ENCODE measurements at places on chromosomes 2 and 18.

DNA sequence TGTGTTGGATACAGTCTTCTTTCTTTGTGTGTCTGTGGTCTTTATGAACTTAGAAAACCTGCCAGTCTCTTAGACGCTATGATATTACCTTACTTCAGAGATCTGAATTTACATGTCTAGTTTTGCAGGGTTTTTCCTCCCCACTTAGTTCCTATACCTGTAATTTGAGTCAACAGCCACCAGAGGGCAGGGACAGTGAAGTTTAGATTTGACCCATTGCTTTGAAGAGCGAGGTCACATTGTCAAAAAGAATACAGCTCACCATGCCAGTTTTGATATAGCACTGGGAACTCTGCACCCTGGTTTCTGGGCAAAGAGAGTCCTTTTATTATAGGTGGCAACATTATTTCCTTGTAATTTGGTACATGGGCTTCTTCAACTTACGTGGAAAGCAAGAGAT lies 102.3 kb downstream of the MAPK4 start:
- no peak for DNase-seq
- no peaks in the 10 kb centered on the region for H3K36me3 ChIP-seq
- H3K4me3 ChIP-seq: no peak overlapping the region
- H3K27ac ChIP-seq: no peak overlapping the region
- H3K27me3 ChIP-seq: peaks cover 16% of the 10 kb centered on the region

GRCh38 chr2:217884985-217885384 lies 117.8 kb downstream of the TNS1 start:
- no peak for DNase-seq
- no peak overlapping the region for H3K27ac ChIP-seq
- no peak overlapping the region for H3K4me3 ChIP-seq
- peaks cover 2% of the 10 kb centered on the region for H3K4me1 ChIP-seq
- peaks cover 23% of the 10 kb centered on the region for H3K27me3 ChIP-seq

DNA sequence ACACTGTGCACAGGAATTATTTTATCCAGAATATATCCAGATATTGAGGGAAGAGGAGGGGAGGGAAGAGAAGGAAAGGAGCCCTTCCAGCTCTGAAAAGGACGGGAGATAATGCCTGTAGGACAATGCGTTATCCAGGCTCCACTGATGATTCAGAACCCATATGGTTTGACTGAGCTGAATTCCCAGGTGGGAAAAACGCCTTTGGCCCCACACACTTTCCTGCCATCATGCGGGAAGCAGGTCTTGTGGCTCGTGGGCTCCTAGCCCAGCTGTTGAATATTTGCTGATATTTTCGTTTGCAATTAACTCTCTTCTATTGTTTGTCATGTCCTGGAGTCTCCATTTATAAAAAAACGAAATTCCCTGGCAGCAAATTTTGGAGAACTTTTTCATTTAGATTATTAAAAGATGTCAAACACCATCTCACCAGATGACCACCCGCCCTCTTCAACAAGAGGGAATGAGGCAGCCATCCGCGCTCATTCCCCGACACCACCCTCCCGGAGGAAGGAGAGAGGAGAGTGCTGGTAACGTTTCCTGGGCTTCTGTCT lies 8.9 kb downstream of the COL6A3 start:
- no peak overlapping the region for H3K4me3 ChIP-seq
- peaks cover 29% of the 10 kb centered on the region for H3K27me3 ChIP-seq
- DNase-seq: no peak
- H3K27ac ChIP-seq: no peak overlapping the region
- H3K4me1 ChIP-seq: no peaks in the 10 kb centered on the region

DNA sequence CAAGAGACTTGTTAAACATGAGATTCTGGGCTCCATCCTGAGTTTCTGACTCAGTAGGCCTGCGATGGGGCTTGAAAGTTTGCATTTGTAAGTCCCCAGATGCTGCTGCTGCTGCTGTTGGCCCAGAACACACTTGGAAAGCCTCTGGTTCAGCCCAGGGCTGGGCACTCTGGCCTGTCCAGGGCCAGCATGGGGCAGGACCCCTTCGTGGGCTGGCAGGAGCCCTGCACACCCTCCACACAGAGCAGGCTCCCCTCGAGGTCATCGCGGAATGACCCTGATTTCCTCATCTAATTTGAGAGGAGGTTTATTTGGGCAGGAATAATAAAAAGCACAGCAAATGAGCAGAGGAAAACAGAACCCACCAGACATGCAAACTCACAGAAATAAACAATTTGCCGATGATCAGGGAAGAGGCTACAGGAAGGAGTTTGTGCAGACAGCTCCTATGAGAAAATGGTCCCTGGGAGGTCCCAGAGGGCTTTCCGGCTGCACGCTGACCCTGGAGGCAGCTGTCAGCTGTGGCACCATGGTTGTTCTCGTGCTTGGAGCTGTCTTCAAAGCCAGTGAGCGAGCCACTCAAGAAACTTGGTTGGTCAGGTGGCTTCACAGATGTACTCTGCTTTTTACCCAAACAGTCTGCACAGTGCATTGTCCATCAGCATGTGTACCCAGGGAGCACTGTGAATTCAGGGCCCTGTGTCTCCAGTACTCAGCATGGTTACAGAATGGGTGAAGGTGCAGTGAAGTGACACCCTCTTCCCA lies 119.3 kb downstream of the GLI2 start:
- no peaks in the 10 kb centered on the region for H3K4me1 ChIP-seq
- no peaks in the 10 kb centered on the region for H3K27me3 ChIP-seq
- H3K36me3 ChIP-seq: no peaks in the 10 kb centered on the region
- H3K27ac ChIP-seq: no peak overlapping the region
- no peak overlapping the region for H3K4me3 ChIP-seq

- peaks cover 10% of the 10 kb centered on the region for H3K4me1 ChIP-seq
- no peaks in the 10 kb centered on the region for H3K27me3 ChIP-seq
- H3K4me3 ChIP-seq: no peak overlapping the region
Observed at GRCh38 chr2:239201531-239201876, 199.3 kb downstream of the HDAC4 start.

- peaks cover 4% of the 10 kb centered on the region for H3K4me1 ChIP-seq
- H3K36me3 ChIP-seq: no peaks in the 10 kb centered on the region
- H3K4me3 ChIP-seq: peak within 1 kb of the TSS; percentile 58
- DNase-seq: no peak
- peaks cover 73% of the 10 kb centered on the region for H3K27me3 ChIP-seq
Observed at GRCh38 chr18:78979730-78980278, at the start of gene SALL3. Gene SALL3, plus strand, starts transcription at chr18:78979818. Its CDS starts 457 bp downstream, at chr18:78980275.

DNA sequence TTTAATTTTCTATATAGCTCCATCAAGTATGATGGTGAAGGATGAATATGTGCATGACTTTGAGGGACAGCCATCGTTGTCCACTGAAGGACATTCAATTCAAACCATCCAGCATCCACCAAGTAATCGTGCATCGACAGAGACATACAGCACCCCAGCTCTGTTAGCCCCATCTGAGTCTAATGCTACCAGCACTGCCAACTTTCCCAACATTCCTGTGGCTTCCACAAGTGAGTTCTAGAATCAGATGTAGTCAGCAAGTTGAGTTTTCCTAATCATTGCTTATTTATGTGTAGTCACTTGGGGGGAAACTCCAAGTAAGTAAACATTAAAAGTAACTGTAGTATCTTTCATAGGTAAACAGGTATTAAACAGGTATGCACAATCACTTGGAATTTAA lies 24.8 kb downstream of the SMAD4 start:
- H3K4me1 ChIP-seq: peaks cover 20% of the 10 kb centered on the region
- H3K27ac ChIP-seq: no peak overlapping the region
- H3K4me3 ChIP-seq: no peak overlapping the region
- H3K27me3 ChIP-seq: no peaks in the 10 kb centered on the region

- no peaks in the 10 kb centered on the region for H3K4me1 ChIP-seq
- DNase-seq: no peak
- no peaks in the 10 kb centered on the region for H3K27me3 ChIP-seq
- H3K36me3 ChIP-seq: no peaks in the 10 kb centered on the region
Observed at GRCh38 chr2:157053876-157054275, 203.6 kb upstream of the GALNT5 start.

GRCh38 chr2:8139668-8140200 lies 542.1 kb upstream of the ID2 start:
- peaks cover 19% of the 10 kb centered on the region for H3K36me3 ChIP-seq
- no peak for DNase-seq
- no peaks in the 10 kb centered on the region for H3K27me3 ChIP-seq
- H3K4me1 ChIP-seq: peaks cover 21% of the 10 kb centered on the region
- no peak overlapping the region for H3K4me3 ChIP-seq

DNA sequence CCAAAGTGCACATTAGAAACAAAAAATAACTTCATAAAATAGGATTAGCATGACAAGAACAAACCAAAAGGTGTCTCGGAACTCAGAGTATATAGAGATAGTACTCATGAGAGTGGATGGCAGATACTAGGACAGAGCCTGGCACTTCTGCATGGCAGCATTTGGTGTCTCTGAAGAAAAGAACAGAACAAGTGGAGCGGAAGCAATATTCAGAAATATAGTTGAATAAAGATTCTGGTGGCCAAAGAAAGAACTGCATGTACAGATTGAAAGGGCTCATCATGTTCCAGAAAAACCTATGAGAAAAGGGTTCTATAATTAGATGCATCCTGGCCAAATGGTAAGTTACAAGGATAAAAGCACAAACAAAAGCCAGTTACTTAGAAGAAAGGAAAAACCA lies 90.9 kb downstream of the CCDC138 start:
- H3K4me3 ChIP-seq: no peak overlapping the region
- H3K36me3 ChIP-seq: no peaks in the 10 kb centered on the region
- H3K4me1 ChIP-seq: no peaks in the 10 kb centered on the region
- H3K27me3 ChIP-seq: no peaks in the 10 kb centered on the region

DNA sequence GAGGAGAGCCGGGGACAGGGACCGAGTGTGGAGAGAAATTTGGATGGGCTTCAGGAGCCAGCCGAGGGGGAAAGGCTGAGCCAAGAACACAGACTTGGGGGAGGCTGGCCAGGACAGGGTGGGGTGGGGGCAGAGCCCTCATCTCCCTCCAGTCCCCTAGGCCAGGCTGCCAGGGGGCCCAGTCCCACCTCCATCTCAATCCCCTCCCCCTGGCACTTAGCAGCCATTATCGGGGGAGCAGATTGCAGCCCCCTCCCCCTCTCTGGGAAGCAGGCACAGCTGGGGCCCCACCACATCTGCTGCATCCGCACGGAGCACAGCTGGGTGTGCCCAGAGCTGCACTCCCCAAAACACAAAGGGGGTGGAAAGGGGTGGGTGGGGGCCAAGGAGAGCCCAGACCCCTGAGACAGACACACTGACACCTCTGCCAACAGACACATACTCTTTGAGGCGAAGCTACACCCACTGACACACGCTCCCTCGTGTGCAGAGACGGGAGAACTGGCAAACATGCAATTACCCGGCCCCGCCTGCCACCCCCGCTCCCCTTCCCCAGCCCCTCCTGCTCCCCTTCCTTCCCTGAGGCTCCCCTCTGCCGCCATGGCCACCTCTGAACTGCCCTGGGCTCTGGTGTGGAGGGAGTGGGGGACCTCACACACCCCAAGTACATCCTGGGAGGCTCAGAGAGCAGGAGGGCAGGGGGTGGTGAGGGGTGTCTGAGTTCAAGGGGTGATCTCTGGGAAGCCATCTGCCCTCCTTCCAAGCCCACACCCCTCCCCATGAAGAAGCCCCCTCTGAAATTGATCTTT lies 5.1 kb upstream of the ASIC4 start:
- H3K27ac ChIP-seq: no peak overlapping the region
- H3K36me3 ChIP-seq: no peaks in the 10 kb centered on the region
- H3K4me1 ChIP-seq: peaks cover 24% of the 10 kb centered on the region
- H3K4me3 ChIP-seq: no peak overlapping the region

- peaks cover 8% of the 10 kb centered on the region for H3K36me3 ChIP-seq
- H3K27me3 ChIP-seq: no peaks in the 10 kb centered on the region
- H3K4me1 ChIP-seq: no peaks in the 10 kb centered on the region
- no peak for DNase-seq
- H3K4me3 ChIP-seq: no peak overlapping the region
Observed at GRCh38 chr2:18980786-18981430, 377.5 kb downstream of the OSR1 start.

DNA sequence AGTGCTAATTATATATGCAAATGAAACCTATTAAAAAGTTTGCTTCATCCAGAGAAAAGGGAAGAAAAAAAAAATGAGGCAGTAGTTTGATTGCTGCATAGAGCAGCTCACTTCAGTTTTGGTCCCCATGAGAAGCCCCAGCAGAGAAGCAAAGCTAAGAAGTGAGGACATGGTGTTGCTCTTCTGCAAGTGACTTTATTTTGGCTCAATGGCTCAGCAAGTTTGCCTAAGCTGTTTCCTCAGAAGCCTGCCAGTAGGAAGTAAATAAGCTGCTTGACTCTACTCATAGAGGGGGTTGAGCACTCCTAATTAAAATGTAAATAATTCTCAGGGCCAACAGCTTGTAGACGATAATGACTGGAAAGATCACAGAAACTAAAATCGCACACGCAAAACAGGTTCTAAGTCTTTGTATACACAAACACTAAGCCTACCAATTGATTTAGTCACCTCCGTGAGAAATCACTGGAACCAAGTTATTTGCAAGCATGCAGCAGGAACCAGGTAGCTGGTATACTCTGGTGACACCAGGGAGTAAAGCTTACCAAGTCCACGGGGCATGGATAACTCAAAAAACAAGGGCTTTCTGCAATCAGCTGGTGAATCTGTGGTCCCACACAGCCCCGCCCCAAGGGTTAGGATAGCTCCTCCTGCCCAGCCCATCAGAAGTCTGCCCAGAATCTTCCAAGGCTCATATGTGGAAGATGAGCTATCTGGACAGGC lies 39.7 kb upstream of the NABP1 start:
- H3K27me3 ChIP-seq: peaks cover 3% of the 10 kb centered on the region
- peak overlapping the region; percentile 77 for H3K4me3 ChIP-seq
- H3K4me1 ChIP-seq: peaks cover 54% of the 10 kb centered on the region

DNA sequence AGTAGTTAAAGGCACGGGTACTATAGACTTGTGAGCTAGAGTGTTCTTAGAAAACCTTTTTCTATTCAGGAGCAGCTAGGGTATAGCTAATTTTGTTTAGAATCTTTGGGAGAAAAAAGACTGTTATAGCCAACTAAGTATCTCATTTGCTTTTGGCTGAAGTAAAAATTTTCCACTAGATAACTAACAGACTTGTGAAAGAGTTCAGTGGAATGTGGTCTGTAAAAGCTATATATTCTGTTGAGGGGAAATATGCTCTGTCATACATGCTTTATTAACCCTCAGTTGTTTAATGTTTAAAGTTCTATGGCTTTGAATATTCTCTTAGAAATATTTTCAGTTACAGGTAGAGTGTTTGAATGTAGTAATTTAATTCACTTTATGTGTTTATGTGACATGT lies 49.7 kb downstream of the RIF1 start:
- H3K36me3 ChIP-seq: peaks cover 23% of the 10 kb centered on the region
- no peak overlapping the region for H3K4me3 ChIP-seq
- H3K27me3 ChIP-seq: no peaks in the 10 kb centered on the region
- H3K27ac ChIP-seq: no peak overlapping the region

- no peak for DNase-seq
- peaks cover 19% of the 10 kb centered on the region for H3K27me3 ChIP-seq
- no peaks in the 10 kb centered on the region for H3K4me1 ChIP-seq
- no peaks in the 10 kb centered on the region for H3K36me3 ChIP-seq
- no peak overlapping the region for H3K4me3 ChIP-seq
- no peak overlapping the region for H3K27ac ChIP-seq
Observed at GRCh38 chr2:1620081-1620480, 124.2 kb downstream of the PXDN start.

GRCh38 chr2:85390941-85391669 lies 19.1 kb downstream of the CAPG start:
- H3K27ac ChIP-seq: no peak overlapping the region
- peak; percentile 70 for DNase-seq
- no peak overlapping the region for H3K4me3 ChIP-seq
- no peaks in the 10 kb centered on the region for H3K36me3 ChIP-seq
